ENCODE measurements at places on chromosomes 6 and 20.
A peak's percentile ranks its signal among the peaks of the same experiment; 100 is the strongest.

DNA sequence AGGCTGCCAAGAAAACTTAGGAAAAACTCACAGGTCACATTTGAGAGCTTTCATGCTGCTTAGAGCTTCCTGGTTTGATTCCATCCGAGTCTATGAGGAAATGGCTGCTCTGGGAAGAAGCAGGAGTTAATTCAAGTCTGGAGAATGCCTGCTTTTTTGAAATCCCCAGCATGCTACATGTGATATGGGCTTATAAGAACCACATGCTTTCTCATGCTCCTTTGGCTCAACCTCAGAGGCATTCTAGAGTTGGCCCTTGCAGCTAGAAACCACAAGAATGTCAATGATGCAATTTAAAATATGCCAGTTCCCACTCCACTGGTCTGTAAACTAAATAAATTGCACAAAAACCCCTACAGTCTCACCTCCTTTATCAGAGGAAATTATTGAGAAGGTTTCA, 142.9 kb upstream of the OLIG3 start:
- no peak for DNase-seq

DNA sequence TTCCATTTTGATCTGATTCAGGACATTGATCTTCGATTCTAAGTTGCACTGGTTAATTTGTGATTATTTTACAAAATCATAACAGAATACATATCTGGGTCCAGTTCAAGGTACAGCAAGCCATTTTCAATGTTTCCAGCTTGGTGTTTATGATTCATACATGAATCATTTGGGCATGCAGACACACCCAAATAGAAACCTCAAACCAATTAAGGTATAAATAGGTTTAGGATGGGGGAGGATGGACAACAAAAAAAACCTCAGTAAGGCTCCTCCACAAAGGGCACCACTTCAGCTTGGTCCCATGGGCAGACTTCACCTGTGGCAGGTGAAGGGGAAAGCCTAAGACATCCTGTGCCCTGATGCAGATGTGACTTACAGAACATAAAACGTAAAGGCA, 192.7 kb downstream of the KHDC1L start:
- DNase-seq = no peak

DNA sequence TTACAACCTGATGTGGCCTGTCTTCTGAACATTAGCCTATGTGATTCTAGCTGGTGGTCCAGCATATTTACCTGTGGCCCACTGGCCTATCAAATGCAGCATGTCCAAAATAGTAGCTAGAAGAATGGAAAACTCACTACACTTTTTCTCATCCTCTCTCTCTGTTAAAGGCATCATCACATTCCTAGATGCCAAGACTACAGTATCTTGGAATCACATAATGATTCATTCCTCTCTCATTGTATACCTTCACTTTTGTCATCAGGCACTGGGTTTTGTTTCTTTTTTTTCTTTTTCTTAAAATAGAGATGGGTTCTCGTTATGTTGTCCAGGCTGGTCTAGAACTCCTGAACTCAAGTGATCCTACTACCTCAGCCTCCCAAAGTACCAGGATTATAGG, 45.0 kb downstream of the FAM83B start:
- DNase-seq = no peak

- DNase-seq = peak; percentile 93
Measured at GRCh38 chr6:169701954-169702839, at the start of the genes C6orf120 and WDR27. Gene C6orf120, plus strand, starts transcription at chr6:169702126. Its CDS starts 334 bp downstream, at chr6:169702460. Gene WDR27, minus strand, starts transcription at chr6:169702029. Its CDS starts 13,024 bp downstream, at chr6:169689005.

DNA sequence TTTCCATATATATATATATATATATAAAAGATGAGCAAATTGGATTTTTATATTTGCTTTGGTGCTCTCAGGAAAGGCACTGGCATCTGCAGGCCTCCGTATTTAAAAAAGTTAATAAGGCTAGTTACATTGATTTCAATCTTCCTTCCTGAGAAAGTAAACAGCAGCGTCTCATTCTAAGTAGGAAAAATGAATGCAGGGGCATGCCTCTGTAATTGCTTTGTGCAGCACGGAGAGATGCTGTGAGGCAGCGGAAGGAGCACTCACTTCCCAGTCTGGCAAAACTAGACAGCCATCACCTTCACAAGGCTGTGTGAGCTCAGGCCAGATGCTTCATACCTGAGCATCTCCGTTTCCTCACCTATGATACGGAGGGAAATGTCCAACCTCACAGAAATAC, 303.7 kb downstream of the PTPRT start:
- DNase-seq = no peak

GRCh38 chr20:47252879-47253307, 103.6 kb downstream of the ZMYND8 start:
- no peak for DNase-seq

DNA sequence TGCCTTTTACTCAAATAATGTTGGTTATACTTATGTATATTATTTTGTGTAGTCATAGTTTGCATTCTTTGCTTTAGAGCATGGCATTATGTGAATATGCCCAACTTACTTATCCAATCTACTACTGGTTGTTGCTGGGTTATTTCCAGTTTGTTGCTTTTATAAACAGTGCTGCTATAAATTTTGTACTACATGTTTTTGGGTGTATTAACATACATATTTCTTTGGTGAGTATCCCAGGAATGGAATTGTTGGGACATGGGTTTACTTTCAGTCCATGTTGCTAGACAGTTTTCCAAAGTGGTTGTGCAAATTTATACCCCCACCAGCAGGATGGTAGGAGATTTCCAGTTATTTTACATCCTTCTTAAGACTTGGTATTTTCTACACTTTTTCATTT, 157.1 kb upstream of the THEMIS start:
- DNase-seq = no peak

DNA sequence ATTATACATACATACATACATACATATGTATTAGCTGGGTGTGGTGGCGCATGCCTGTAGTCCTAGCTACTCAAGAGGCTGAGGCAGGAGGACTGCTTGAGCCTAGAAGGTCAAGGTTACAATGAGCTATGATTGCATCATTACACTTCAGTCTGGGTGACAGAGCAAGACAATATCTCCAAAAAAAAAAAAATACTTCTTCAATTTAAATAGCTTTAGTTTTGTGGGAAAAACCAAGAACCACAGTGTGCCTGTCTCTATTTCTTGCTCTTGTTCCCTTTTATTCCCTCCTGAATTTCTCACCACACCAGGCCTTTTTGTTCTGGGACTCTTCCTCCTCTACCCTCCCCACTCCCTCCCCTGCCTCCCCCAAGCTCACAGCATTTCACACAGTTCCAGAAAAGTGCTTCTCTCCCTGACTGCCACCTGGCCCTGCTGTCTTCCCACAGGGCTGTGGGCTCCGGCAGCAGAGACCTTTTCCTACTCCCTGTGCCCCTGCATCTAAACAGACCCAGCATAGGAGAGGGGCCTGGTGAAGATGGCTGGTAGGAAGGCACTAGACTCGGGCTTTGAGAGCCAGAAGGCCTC, 1.3 kb downstream of the C20orf203 start:
- DNase-seq = no peak

DNA sequence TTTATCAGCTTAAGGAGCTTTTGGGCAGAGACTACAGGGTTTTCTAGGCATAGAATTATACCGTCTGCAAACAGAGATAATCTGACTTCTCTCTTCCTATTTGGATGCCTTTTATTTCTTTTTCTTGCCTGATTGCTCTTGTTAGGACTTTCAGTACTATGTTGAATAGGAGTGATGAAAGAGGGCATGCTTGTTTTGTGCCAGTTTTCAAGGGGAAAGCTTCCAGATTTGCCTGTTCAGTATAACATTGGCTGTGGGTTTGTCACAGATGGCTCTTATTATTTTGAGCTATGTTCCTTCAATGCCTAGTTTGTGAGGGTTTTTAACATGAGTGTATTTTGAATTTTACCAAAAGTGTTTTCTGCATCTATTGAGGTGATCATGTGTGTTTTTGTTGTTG, 192.8 kb upstream of the PHACTR1 start:
- no peak for DNase-seq

DNA sequence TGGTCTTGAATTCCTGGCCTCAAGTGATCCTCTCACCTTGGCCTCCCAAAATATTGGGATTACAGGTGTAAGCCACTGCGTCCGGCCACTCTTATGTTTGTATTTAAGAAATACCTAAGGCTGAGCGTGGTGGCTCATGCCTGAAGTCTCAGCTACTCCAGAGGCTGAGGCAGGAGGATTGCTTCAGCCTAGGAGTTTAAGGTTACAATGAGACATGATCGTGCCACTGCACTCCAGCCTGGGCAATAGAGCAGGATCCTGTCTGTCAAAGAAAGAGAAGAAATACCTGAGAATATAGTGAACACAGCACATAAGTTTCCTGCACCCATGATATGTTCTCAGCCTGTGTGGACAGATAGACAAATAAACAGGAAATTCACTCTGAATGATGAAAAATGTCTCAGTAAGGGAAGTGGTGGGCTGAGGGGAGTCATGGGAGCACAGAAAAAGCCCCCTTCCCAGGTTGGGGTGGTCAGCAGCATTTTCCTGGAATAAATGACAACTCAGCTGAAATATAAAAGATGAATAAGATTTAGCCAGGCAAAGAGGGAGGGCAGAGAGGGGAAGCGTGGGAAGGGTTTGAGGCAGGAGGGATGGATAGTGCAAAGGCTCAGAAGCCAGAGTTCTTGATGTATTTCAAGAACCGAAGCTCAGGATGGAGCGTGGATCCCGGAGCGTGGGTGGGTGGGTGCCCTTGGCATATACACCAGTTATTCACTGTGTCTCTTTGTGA, 13.8 kb upstream of the MMP9 start:
- DNase-seq = no peak

DNA sequence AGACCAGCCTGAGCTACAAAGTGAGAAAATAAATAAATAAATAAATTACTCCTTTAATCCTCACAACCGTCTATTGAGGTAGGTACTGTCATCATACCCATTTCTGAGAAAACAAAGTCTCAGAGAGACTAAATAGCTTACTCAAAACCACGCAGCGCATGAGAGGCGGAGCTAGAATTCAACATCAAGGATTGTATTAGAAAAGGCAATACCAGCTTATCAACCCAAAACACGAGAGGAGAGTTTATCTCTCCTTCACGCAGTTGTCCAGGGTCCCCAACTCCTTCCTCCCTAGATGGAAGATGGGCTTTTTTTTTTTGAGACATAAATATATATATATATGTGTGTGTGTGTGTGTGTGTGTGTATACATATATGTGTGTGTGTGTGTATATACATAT, 12.2 kb downstream of the HNF4A start:
- no peak for DNase-seq

- no peak for DNase-seq
Measured at GRCh38 chr20:63896264-63897105, 1.6 kb downstream of the DNAJC5 start.

Measured in T-helper 17 cell (primary cell).